Prostate gland (tissue), 2 donors: ENCODE measurements at places on chromosomes 12 and 14.

- H3K4me3 ChIP-seq = no peak overlapping the region
- DNase-seq = no peak
- no peak overlapping the region for H3K27ac ChIP-seq
These were observed 821.8 kb downstream of the GALC start for GRCh38 chr14:87171141-87171540.

- no peaks in the 10 kb centered on the region for H3K36me3 ChIP-seq
- H3K27me3 ChIP-seq = no peaks in the 10 kb centered on the region
- DNase-seq = no peak
- H3K4me3 ChIP-seq = no peak overlapping the region
- H3K4me1 ChIP-seq = peaks cover 3% of the 10 kb centered on the region
These were observed 19.3 kb upstream of the KRT80 start for GRCh38 chr12:52210925-52211650.

- no peaks in the 10 kb centered on the region for H3K27me3 ChIP-seq
- no peak overlapping the region for H3K27ac ChIP-seq
- no peaks in the 10 kb centered on the region for H3K4me1 ChIP-seq
- no peak for DNase-seq
These were observed 96.8 kb downstream of the RPS29 start for GRCh38 chr14:49489341-49489740.

- DNase-seq = no peak
- no peak overlapping the region for H3K27ac ChIP-seq
These were observed 307.1 kb downstream of the RPL10L start for GRCh38 chr14:46344327-46344937.
